Left kidney (tissue), 8 donors: ENCODE measurements at places on chromosomes 2 and 18.

- DNase-seq, result no peak
Measured at GRCh38 chr2:47631792-47632398, 151.1 kb upstream of the MSH6 start.

GRCh38 chr2:241030883-241031282 is 32.5 kb downstream of the SNED1 start:
- no peak for DNase-seq

- no peak for DNase-seq
Measured at GRCh38 chr18:3472681-3473544, 22.9 kb downstream of the TGIF1 start.

- no peak for DNase-seq
Measured at GRCh38 chr18:23138471-23138870, 3.2 kb downstream of the CABLES1 start.

GRCh38 chr2:219294356-219295351 is 14.5 kb downstream of the PTPRN start:
- DNase-seq, result peak; percentile 83

DNA sequence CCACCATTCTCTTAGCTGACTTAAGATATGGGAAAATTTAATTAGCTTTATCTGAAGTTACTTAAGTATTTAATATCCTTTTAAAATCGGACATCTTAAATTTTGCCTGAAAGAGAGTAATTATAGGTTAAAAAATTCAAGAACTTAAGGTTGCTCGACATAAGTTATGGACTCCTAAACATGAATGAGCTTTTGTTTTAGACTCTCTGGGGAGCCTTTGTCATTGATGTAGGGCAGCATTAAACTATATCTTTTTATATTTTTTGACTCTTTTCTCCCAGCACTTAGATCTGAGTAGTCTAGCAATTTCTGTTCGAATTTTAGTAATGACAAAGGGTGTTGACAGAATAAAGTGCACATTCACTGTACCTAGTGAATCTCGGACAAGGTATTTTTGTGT is 4.7 kb downstream of the PHLPP1 start:
- no peak for DNase-seq

DNA sequence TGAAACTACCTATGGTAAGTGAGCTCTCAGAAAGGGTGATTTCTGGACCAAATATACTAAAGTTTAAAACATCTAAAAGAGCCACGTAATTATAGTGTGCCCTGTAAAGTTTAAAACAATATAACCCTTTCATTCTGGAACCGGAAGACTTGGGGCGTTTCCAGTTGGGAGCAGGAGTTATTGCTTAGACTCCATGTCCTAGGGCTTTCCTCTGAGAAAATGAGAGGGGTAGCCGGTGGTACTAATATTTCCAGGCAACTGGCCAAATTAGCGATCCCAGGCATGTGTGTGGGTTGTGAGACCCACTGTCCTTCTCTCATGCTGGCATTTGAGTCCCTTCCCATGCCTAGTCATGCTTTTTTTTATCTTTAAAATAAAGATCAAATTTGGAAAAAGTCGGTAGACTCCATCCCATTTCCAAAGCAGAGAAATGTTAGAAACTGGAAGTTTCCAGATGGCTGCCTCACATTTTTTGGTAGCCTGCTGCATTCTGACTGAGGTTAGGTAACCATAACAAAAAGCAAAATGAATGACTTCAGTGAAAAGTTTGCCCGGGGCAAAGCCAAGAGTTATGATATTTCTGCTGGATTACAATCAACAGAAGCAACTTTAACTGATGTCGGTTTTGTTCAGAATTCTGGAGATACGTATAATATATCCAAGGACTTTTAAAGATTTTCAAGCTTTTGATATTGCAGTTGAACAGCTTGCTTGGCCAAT is 227.4 kb downstream of the SS18 start:
- DNase-seq, result no peak
